NCI-H2081 treated with DMSO at 0.1 percent for 48 hours (cell line): ENCODE measurements at places on chromosomes 2 and 18.
A peak's percentile ranks its signal among the peaks of the same experiment; 100 is the strongest.

DNA sequence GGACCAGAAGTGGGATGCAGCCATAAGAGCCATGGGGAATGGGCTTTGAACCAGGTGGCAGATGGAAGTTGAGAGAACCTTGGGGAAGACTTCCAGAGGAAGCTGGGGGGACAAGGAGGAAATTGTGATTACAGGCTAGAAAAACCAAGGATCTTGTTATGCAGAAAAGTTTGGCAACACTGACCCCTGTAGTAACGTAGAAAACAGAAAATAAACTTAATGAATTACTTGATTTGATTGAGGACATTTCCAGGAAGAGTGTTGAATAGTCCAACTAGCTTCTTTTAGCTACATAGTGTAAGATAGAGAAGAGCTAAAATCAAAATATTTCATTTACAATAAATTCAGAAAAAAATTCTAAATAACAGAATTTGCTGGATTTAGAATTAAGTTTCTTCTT lies 91.9 kb upstream of the GPC1 start:
- no peak for DNase-seq

- no peak for DNase-seq
These were observed at the start of gene NETO1 for GRCh38 chr18:72867746-72868584. Gene NETO1, minus strand, starts transcription at chr18:72867987. Its CDS starts 696 bp downstream, at chr18:72867291.

DNA sequence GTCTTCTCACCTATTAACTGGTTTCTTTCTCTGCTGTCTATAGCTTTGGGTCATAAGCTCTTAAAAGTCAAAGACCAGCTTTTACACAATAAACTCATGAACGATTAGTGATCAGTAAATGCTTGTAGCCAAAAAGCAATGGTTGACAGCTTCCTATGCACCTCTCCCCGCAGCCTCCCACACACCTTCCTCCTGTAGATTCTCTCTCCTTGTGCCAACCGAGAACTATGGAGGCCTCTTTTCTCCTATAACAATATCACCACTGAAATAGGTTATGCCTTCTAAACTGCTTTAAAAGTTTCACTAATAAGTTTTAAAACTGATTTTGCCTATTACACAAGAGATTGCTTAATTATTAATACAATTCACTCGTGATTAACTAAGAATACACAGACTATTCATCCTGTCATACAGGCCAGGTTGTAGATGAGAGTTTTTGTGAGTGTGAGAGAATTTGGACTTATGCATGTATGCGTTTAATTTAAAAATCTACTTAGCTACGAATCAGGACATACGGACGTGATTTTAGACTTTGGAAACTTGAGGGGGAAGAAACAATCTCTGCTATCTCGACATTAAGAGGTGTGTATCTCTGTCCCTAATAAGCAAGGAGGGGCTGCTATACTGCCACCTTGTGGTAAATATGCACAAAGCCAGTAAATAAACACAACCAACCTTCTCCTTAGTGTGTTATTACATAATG lies 229.1 kb upstream of the RBBP8 start:
- DNase-seq = peak; percentile 0

DNA sequence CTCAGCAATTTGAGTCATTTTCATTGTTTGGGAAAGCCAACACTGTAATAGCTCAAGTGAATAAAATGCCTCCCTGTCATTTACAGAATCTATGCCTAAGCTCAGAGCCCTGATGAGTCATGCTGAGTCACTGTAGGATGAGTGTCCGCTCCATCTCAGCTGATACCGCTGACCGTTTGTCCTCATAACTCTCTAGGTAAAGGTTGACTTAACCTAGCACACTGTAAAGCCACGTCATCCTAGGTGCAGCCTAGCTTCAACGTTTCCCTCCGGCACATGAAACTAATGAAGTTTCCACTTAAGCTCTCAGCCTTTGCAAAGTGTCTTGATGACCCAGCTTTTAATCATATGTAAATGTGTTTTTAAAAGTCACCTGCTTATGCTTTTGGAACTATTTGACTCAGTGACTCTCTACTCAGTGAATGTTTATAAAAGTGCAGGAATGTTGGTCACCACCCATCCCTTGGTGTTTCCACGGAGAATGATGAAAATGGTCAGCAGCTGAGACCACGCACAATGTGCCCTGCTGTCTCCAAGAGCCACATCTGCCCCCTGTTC lies 154.0 kb downstream of the PMAIP1 start:
- no peak for DNase-seq

DNA sequence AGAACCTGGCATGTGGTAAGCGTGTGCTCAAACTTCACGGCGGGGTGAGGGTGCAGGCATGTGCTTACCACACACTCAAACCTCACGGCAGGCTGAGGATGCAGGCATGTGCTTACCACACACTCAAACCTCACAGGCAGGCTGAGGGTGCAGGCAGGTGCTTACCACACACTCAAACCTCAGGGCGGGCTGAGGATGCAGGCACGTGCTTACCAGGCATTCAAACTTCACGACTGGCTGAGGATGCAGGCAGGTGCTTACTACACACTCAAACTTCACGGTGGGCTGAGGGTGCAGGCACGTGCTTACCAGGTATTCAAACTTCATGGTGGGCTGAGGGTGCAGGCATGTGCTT lies 105.0 kb upstream of the ALKAL2 start:
- no peak for DNase-seq

GRCh38 chr2:121803503-121803902 lies 48.1 kb downstream of the TSN start:
- DNase-seq = peak; percentile 2

GRCh38 chr2:187768995-187769394 lies 214.8 kb upstream of the TFPI start:
- DNase-seq = no peak

GRCh38 chr2:234286118-234286598 lies 210.7 kb downstream of the ARL4C start:
- DNase-seq = no peak

DNA sequence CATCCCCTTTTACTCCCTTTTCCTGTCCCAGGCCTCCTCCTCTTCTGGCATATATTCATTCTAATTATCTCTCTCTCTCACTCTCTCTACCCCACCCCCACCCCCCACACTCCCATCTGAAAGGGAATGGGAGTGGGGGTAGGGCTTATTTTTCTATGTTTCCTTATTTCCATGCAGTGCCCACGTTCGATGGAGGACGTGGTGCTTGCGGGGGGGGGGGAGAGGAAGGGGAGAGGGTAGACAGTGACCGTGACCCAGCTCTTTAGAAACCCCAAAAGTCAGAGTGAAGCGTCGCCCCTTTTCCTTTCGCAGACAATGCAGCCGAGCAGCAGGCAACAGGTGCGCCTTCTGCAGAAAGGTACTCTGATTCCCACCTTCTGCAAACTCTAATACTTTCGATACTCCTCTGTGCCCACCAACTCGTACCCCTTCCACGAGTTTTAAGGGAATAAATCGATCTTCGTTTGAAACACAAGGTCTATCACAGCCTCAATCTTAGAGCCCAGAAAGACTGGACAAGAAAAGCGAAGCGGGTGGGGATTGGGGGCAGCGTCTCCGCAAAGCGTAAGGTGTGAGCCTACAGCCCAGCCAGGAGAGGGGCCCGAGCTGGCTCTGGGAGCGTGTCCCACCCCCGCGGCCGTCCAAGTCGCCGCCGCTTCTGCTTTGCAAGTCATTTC lies 891 bp upstream of the NR4A2 start:
- no peak for DNase-seq

DNA sequence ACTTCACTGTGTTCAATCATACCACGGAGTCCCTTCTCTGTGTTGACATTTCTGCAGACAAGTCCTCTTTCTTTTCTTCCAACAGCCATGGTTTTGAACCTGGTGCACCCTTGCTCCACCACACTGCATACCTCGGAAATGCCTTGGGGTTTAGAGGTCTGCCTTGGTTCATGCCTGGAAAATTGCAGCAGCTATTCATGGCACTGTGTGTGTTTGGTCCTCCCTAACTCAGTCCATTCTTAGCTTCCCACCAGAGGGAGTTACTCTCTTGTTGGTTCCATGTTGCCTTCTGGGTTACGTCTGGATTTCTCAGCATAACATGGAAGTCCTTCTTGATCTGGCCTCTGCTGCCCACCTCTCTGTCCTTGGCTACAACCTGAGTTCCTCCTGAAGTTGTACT lies 206.0 kb downstream of the FHOD3 start:
- no peak for DNase-seq

- no peak for DNase-seq
These were observed 65.1 kb downstream of the LOXHD1 start for GRCh38 chr18:46591783-46592391.

DNA sequence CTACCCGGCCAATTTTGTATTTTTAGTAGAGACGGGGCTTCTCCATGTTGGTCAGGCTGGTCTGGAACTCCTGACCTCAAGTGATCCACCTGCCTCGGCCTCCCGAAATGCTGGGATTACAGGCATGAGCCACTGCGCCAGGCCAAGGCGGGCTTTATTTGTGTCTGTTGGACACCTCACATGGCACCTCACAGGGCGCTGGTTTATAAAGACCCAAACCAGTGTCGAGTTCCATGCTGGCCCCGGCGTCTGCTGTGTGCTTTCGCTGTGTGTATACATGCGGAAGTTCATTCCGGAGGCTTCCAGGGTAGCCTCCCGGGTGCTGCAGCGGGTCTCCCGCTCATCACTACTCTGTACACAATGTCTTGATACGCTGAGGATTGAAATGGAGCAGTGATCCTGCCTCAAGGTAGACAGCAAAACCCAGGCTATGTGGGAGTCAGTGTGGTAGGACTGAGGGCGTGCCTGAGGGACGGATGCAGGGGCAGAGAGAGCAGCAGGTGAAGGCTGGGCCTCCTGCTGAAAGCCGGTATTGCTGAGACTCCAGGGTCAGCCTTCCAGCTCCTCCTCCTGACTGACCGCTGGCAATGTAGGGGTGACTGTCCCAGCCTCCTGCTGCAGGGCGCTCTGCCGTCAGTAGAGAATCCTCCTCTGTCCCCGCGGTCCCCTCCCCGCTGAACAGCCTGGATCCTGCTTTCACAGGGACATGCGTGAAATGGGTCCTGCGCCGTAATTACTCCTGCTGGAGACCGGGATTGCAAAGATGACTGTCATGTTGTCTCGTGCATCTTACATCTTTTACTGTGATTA lies 22.7 kb downstream of the LDLRAD4 start:
- DNase-seq = no peak
